ENCODE measurements at places on chromosomes 11 and 22. TPM values are rescaled to one million over a fixed set of nuclear protein-coding genes. Genes with fewer than 3 reads are reported as not detected.

The APOL5 gene
- total RNA-seq, result not detected

DNA sequence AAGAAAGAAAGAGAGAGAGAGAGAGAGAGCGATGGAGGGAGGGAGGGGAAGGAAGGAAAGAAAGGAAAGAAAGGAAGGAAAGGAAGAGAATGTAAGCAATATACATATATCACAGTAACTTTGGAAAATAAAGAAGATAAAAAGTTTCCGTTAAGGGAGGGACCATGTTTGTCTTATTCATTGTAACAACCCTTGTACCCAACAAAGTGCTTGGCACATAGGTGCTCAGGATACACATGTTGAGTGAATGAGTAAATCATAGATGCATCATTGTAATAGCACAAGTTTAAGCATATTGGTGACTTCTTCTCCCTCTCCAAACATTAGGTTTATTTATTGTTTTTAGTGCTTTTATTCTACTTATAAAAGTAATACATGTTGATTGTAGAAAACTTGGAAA is 39.7 kb upstream of the ZNRF3 start:
- DNase-seq, result no peak

- DNase-seq, result no peak
Measured at GRCh38 chr11:86422371-86422770, 47.7 kb downstream of the CCDC81 start.

DNA sequence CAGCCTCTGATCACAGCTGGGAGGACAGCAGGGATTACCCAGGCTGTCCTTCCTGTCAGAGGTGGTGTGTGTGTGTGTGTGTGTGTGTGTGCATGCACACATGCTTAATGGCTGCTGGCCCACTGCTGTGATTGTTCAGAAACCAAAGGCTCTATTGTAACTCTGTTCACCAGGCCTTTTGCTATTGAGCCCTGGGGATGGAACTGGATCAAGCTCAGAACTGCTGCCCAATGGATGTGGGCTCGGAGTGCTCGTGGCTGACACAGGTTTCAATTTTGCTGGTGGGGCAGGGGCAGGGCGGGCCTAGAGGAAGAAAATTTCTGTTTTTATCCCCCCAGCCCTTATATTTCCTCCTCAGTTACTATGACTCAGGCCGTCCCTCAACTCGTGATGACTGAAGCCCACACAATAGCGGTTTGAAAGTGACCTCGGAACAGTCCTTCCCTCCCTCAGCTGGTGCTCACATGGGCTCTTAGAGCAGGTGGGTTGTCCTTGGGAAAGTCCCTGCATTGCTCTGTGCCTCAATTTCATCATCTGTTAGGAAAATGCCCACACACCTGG is 359.3 kb downstream of the TENM4 start:
- DNase-seq, result peak; percentile 33

GRCh38 chr11:20095189-20095588 is 65.1 kb downstream of the DBX1 start:
- no peak for DNase-seq

DNA sequence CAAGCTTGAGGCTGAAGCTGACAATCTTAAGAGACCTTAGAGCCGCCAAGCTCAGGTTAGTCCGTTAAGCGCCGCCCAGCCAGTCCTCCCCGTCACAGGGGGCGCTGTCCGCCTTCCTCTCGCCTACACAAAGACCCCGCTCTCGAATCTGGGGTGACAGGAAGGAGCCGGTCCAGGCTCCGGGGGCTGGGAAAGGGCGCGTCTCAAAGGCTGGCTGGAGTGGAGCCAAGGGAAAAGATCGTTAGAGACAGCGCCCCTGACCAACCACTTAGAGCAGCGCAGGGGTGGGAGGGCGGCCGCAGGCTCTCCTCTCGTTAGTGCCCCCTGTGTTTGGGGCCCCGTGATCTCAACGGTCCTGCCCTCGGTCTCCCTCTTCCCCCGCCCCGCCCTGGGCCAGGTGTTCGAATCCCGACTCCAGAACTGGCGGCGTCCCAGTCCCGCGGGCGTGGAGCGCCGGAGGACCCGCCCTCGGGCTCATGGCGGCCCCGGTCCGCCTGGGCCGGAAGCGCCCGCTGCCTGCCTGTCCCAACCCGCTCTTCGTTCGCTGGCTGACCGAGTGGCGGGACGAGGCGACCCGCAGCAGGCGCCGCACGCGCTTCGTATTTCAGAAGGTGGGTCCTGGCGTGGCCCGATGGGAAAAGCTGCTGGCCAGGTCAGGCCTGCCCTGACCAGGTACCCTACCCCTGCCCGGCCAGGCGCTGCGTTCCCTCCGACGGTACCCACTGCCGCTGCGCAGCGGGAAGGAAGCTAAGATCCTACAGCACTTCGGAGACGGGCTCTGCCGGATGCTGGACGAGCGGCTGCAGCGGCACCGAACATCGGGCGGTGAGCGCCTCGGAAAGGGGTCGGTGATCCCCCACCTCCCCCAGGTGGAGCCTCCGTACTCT is at the start of gene MUS81:
MUS81 (plus strand) TSS at position 156 of the 887 bp plus-strand sequence; CDS start at position 477, 321 bp downstream.
- peak; percentile 98 for DNase-seq

The UCP3 gene
- 0.54 TPM for total RNA-seq

- no peak for DNase-seq
Measured at GRCh38 chr11:77636731-77637344, 756 bp downstream of the CLNS1A start.

DNA sequence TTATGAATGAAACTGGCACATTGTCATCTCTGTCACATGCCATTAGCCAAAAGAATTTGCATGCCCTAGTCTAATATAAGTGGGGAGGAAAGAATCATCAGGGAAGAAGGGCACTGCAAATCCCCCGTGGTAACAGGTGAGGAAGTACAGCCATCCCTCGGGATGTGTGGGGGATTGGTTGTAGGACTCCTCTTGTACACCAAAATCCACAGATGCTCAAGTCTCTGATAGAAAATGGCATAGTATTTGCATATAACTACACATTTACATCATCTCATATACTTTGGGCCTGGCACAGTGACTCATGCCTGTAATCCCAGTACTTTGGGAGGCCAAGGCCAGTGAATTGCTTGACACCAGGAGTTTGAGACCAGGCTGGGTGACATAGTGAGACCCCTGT is 109.7 kb downstream of the HIPK3 start:
- DNase-seq, result no peak

DNA sequence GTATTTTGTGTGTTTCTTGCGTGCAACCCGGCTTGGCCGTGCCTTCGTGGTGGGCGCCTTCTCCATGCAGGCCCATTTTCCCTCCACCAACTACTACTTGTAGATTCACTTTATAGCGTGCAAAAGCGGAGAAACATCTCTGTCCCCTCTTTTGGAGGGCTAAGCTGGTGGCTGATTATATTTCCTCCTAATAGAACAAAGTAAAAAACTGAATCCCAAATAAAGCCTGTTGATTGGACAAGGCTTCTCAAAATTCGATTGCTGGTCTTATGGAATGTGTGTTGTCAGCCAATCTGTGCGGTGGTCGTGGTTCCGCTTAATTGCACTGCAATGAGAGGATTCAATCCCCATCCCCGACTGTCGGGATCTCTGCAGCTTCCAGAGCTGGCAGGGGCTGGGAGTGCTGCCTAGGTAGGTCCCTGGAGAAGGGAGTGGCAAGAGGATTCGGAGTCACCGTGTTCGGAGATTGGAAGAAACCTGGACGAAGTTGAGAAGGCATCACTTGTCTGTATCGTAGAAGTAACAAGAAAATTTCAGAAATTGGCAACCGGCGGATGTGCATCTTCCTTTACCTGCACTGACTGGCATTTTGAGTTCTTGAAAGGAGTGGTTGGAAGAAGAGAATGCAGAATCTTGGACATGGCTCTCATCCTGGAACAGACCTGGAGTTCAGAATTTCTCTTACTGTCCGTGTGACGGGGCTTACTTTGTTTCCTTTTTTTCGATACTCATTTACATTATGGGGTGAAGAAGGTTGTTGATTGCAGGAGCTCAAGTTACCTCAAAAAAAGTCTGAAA is 1.1 kb downstream of the HMGXB4 start:
- DNase-seq, result peak; percentile 26

The LSP1 gene
- total RNA-seq, result 40.2 TPM

DNA sequence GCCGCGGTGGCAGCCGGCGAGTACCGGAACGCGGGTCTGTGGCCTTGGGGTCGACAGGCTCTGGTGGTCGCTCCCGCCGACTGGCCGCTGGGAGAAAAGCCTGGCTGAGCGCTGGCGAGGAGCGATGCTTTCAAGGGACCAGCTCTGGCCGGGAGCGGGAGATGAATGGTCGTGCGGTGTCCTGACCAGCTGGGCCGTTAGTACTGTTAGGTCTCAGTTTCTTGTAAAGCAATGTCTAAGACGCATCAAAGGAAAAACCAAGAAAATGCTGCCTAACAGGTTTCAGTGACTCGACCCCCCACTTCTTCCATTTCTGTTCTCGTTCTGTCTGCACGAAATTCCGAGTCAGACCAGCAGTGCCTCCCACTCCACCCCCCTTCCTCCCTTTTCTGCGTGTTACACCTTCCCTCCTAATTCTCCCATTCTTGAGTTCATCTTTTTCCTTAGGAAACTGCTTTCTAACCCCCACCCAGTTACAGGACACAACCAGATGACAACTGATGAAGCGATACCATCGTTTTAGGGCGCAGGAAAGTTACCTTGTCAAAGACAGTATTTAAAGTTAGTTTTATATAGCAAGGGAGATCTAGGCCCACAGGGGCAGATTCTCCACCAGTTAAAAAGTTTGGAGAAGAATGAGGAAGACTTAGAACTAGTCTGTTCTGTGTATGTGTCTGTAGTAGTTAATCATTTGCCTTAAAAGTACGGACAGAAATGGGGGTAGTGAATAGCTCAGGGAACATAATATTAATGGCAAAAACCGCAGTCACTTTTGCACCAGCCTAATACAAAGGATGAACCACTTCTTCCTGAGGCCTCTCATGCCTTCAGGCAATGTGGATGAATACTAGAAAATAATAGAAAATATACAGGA is 1.0 kb downstream of the CUL5 start:
- DNase-seq, result peak; percentile 23

The DEPDC5 gene
- 17.7 TPM for total RNA-seq

The RIMBP3C gene
- 0.63 TPM for total RNA-seq

DNA sequence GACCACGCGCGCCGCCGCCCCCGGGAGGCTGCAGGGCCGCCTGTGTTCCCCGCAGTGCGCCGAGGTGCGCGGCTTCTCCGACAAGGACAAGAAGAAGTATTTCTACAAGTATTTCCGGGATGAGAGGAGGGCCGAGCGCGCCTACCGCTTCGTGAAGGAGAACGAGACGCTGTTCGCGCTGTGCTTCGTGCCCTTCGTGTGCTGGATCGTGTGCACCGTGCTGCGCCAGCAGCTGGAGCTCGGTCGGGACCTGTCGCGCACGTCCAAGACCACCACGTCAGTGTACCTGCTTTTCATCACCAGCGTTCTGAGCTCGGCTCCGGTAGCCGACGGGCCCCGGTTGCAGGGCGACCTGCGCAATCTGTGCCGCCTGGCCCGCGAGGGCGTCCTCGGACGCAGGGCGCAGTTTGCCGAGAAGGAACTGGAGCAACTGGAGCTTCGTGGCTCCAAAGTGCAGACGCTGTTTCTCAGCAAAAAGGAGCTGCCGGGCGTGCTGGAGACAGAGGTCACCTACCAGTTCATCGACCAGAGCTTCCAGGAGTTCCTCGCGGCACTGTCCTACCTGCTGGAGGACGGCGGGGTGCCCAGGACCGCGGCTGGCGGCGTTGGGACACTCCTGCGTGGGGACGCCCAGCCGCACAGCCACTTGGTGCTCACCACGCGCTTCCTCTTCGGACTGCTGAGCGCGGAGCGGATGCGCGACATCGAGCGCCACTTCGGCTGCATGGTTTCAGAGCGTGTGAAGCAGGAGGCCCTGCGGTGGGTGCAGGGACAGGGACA is 2.7 kb downstream of the NLRP6 start:
- no peak for DNase-seq

The SLC5A1 gene
- total RNA-seq, result under 0.01 TPM

DNA sequence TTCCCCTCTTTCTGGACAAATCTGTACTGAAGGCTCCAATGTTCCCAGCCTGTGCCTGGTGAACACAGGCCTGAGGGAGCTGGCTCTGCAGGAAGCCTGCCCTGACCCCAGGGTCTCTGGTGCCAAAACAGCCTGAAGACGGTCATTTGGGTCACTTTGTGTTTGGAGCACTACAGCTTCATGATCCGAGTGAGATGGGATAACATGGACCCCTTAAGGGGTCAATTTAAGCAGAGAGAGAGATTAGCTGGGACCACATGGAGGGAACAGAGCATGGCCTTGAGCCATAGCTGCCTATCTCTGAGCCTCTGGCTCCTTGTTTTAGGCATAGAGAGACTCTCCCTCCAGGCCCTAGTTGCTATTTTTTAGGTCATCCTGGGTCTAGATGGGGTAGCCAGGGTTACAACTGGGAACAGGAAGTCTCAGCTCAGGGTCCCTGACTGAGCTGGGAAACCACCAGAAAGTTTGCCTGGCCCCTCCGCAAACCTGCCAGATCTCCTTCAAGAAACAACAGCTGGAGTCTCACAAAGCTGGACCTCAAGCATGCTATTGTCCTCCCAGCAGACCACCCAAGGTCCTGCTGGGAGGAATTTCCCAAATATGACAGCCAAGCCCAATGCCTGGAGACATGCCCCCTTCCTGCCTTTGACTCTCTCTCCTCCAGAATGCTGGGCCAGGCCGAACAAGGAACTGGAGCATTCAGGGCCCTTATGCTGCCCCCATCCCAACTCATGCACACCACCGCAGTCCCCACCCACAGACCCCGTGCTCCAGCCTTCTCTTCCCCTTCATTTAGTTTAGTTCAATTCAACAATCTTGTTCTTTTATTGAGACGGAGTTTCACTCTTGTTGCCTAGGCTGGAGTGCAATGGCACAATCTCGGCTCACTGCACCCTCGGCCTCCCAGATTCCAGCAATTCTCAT is 4.0 kb downstream of the SLCO2B1 start:
- DNase-seq, result no peak

DNA sequence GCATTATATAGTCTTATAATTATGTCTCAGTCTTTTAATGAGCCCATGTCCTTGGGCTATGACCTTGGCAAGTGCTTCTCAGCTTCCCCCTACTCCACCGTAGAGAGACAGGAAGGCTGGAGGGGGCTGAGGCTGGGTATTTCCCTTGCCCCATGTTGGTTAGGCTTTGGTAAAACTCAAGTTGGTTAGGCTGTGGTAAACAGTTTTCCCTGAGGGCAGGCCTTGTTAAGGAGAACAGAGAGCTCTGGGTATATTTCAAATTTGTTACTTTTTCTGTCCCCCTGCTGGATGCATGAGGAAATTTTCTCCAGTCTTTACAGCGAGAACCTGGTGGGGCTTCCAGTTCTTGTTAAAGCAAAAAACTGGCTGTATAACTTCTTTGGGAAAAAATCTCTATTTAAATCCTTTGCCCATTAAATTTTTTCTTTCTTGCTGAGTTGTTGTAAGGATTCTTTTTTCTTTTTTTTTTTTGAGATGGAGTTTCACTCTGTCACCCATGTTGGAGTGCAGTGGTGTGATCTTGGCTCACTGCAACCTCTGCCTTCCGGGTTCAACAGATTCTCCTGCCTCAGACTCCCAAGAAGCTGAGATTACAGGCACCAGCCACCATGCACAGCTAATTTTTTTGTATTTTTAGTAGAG is 12.2 kb upstream of the DCHS1 start:
- peak; percentile 57 for DNase-seq

The TMEM126A gene
- total RNA-seq, result 61.5 TPM

Data from fibroblast of the aortic adventitia (primary cell).